ENCODE measurements at places on chromosomes 1 and 21. TPM values are rescaled to one million over a fixed set of nuclear protein-coding genes. Genes with fewer than 3 reads are reported as not detected.
A peak's percentile ranks its signal among the peaks of the same experiment; 100 is the strongest.

S100A9 gene
- 0.33 TPM for total RNA-seq

GPR52 gene
- total RNA-seq, result 0.22 TPM

MATN1 gene
- total RNA-seq, result 0.24 TPM

GRCh38 chr21:15480160-15480559 is 249.6 kb upstream of the USP25 start:
- H3K4me1 ChIP-seq, result peaks cover 10% of the 10 kb centered on the region
- H3K27ac ChIP-seq, result no peak overlapping the region
- no peak for DNase-seq

- DNase-seq, result no peak
- peaks cover 13% of the 10 kb centered on the region for H3K4me1 ChIP-seq
- H3K27ac ChIP-seq, result no peak overlapping the region
- H3K27me3 ChIP-seq, result peaks cover 16% of the 10 kb centered on the region
These were observed 625 bp upstream of the NEGR1 start for GRCh38 chr1:72283022-72283306.

DNA sequence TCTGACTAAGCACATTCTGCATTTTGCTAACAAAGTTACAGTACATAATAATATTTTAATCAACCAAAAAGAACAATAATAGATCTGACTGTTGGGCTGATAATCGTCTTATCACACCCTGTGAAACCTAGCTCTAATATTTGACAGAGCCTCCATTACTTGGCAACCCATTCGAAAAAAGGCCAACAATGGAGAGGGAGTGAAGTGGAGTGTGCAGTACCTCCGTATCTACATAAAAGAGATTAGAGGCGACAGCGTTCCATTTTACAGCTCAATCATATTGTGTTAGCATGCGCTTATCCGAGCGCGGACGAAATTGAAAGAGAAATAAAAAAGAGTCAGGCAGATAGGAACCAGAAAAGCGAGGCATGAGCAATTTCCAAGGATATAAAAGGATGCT is 137.3 kb upstream of the USH2A start:
- no peak for DNase-seq
- H3K36me3 ChIP-seq, result no peaks in the 10 kb centered on the region
- no peak overlapping the region for H3K4me3 ChIP-seq
- no peak overlapping the region for H3K27ac ChIP-seq

DNA sequence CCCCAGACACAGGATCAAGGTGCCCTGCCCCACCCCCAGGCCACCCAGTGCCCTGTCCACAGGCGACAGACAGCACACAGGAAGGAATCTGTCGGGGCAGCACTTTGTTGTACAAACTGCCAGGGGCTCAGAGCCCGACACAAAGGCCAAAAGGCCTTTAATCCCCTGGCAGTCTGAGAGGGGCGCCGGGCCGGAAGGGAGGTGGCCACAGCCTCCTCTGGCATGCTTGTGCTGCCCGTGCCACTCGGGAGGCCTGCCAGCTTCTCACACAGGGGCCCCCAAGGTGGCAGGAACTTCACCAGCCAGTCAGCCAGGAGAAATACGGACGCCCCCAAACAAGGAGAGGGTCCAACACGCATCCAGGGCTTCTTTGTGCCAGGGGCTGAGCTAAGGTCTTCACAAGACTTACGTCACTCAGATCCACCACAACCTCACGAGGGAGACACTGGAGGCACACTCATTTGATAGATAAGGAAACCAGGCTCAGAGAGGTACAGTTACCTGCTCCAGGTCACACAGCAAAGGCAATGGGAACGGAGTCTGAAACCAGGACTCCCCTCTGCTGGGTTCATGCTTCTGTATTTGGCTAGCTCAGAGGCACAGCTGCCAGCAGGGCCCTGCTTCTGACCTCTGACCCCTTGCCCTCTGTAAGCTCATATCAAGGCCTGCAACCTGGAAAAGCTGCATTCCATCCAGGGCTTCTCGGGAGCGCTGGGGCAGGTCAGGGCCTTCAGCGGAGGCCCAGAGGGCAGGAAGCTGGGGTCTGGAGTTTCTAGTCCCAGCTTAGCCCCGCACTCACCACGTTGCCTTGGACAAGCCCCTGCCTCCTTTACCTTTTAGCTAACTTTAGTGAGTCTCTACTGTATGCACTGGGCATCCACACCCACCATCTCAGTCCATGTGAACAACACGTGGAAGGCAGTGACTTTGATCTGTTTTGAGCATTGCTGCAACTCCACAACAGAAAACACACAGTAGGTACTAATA is 34.8 kb downstream of the HSPG2 start:
- no peaks in the 10 kb centered on the region for H3K27me3 ChIP-seq
- peaks cover 3% of the 10 kb centered on the region for H3K36me3 ChIP-seq
- peak overlapping the region; percentile 60 for H3K27ac ChIP-seq
- no peak overlapping the region for H3K4me3 ChIP-seq

- H3K27me3 ChIP-seq, result no peaks in the 10 kb centered on the region
- H3K4me3 ChIP-seq, result no peak overlapping the region
- peaks cover 27% of the 10 kb centered on the region for H3K4me1 ChIP-seq
- H3K27ac ChIP-seq, result no peak overlapping the region
- no peaks in the 10 kb centered on the region for H3K36me3 ChIP-seq
- no peak for DNase-seq
These were observed 498.2 kb upstream of the C1orf87 start for GRCh38 chr1:60571811-60572210.

DNA sequence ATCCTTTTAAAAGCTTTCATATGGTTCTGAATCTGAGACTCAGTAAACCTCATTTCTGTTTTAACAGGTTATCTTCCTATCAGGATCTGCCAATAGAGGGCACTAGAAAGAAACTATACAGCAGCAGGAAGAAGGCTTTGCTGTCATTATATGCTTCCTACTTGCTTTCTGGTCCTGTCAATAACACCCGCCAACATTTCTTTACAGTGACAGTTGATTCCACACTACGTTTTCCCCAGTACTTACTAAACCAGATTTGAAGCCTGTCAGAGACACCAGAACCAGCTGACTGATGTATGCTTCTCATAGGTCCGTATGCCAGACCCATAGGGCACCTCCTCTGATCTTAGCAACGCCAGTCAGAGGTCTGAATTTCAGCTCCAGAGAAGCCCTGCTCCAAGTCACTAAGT is 341.0 kb upstream of the NEGR1 start:
- no peak for DNase-seq
- no peaks in the 10 kb centered on the region for H3K4me1 ChIP-seq

DNA sequence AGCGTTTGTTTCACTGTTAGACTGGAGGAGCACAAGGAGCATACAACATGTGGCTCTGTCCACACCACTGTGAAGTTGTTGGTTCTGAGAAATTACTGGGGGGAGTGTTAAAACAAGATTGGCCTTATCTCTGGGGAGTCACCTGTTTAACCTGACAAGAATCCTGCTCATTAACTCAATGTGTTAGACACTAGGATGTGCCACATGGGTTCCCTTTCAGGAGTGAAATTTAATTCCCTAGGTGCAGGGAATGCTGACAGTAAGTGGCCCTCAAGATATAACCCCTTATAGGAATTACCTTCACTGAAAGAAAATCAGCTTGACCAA is 45.8 kb upstream of the WNT2B start:
- no peak for DNase-seq
- peaks cover 2% of the 10 kb centered on the region for H3K36me3 ChIP-seq
- no peak overlapping the region for H3K27ac ChIP-seq
- H3K27me3 ChIP-seq, result peaks cover 24% of the 10 kb centered on the region
- no peak overlapping the region for H3K4me3 ChIP-seq

GRCh38 chr1:225508538-225509375 is 80.9 kb upstream of the LBR start:
- peak overlapping the region; percentile 87 for H3K27ac ChIP-seq
- no peaks in the 10 kb centered on the region for H3K27me3 ChIP-seq
- H3K4me3 ChIP-seq, result no peak overlapping the region

DNA sequence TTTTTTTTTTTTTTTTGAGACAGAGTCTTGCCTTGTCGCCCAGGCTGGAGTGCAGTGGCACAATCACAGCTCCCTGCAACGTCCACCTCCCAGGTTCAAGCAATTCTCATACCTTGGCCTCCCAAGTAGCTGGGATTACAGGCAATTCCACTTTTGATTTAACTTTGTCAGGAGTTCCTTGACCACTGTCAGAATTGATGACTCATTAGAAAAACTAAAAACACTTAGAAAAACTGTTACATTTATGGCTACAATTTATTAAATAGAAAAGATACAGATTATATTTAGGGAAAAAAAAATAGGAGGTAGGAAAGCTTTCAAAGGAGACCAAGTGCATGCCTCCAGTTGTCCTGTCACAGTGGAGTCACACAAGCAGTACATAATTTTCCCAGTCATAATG is 20.0 kb downstream of the ZNF678 start:
- no peak overlapping the region for H3K4me3 ChIP-seq
- no peak overlapping the region for H3K27ac ChIP-seq
- peaks cover 24% of the 10 kb centered on the region for H3K4me1 ChIP-seq
- no peak for DNase-seq
- H3K36me3 ChIP-seq, result peaks cover 14% of the 10 kb centered on the region

- peaks cover 20% of the 10 kb centered on the region for H3K27me3 ChIP-seq
- H3K36me3 ChIP-seq, result no peaks in the 10 kb centered on the region
- H3K27ac ChIP-seq, result no peak overlapping the region
- peaks cover 79% of the 10 kb centered on the region for H3K4me1 ChIP-seq
These were observed 14.8 kb upstream of the ETV3L start for GRCh38 chr1:157114183-157115121.

DNA sequence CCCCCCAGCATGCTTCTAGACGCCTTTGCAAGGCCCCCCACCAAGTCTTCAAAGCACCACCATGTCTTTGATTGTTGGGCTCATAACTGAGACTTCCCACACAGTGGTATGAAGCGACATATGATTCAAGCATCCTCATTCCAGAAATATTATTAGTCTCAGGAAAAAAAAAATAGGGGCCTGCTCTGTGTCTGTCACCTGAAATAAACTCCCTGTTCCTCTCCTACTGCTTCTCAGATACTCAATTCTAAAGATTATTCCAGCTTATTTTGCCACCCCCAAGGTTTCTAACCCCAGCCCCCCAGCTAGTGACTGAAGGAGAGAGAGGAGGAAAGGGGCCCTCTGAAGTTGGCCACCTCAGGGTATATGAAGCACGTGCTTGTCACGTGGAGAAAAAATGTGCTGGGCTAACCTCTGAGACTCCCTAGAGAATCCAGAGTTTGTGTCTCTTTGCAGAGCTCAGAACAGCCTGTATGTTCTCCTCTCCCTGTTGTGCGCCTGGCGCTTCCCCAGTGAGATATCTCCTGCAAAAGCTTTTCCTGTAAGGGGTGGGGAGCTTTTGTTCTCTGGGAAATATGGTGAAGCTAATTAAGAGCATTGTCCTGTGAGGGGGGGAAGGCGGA is 35.9 kb upstream of the RASAL2 start:
- H3K4me3 ChIP-seq, result no peak overlapping the region
- no peaks in the 10 kb centered on the region for H3K36me3 ChIP-seq
- H3K4me1 ChIP-seq, result peaks cover 77% of the 10 kb centered on the region
- DNase-seq, result no peak
